Fibroblast of lung (primary cell): ENCODE measurements at places on chromosomes 5 and 9. TPM values are rescaled to one million over a fixed set of nuclear protein-coding genes. Genes with fewer than 3 reads are reported as not detected.

Gene PCDHGC5
- total RNA-seq = 1.3 and 2.6 TPM in 2 replicates

GRCh38 chr5:161775891-161776290 lies 72.0 kb upstream of the GABRA1 start:
- no peak for DNase-seq

- no peak for DNase-seq
Measured at GRCh38 chr5:66472010-66472409, 124.2 kb upstream of the MAST4 start.

- DNase-seq = no peak
Measured at GRCh38 chr5:53367727-53368126, 112.7 kb upstream of the FST start.

- DNase-seq = peak; percentile 19
Measured at GRCh38 chr9:115551396-115551795, 433.4 kb upstream of the TNC start.

Gene ARL14EPL
- not detected in 2 replicates for total RNA-seq

Gene EPB41L4B
- 1.5 and 2.8 TPM in 2 replicates for total RNA-seq

DNA sequence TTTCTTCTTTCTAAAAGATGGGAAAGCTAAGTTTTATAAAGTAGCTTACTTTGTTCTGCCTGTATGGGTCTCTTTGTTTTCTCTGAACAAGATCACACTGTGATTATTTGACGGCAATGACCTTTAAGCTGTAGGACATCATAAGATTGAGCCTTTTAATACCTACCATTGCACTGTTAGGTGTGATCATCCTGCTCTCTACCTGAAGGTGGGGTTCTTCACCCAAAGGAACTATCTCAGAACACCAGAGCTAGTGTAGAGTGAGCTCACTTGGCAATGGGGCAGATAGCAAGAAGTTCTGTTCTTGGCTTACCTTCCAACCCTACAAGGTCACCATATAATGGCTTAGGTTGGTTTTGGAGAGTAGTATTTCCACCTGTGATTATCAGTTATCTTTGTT lies 200.2 kb downstream of the SPATA31D1 start:
- no peak for DNase-seq

GRCh38 chr9:124934290-124934689 lies 6.6 kb downstream of the GOLGA1 start:
- DNase-seq = peak; percentile 38

DNA sequence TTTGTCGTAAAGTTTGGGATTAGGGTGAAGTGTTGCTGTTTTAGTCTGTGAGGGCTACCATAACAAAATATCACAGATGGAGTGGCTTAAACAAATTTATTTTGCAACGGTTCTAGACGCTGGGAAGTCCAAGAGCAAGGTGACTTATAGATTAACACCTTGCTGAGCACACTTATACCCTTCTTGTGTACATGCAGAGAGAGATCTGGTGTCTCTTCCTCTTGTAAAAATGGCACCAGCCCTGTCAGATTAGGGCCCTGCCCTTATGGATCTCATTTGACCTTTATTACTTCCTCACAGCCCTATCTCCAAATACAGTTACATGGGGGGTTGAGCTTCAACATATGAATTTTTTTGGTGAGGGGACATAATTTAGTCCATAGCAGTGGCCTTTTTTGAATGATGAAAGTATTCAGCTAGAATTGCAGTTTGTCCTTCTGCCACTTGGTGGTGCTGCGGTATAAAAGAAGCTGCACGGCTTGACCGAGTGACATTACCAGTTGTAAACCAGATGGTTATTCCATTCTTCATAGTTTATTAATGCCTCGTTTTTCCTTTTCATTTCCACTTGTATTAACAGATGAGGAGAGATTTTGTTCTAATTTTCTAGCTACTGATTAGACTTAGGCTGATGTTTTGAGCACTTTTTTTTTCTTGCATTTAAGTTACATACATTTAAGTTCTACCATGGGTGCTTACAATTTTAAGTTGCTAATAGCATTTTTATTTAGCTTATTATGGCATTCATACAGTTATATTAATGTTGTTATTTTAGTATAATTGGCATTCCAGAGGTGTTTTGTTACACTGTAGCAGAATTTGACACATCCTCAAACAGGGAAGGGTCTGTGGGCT lies 19.4 kb downstream of the DCP2 start:
- DNase-seq = peak; percentile 78

GRCh38 chr9:18074041-18074440 lies 399.9 kb upstream of the ADAMTSL1 start:
- no peak for DNase-seq

Gene SH3RF2
- total RNA-seq = 0.26 and 1.2 TPM in 2 replicates

- DNase-seq = no peak
Measured at GRCh38 chr9:131347376-131348020, 46.4 kb upstream of the PRRC2B start.

GRCh38 chr5:97133101-97133500 lies 9.3 kb downstream of the LIX1 start:
- no peak for DNase-seq

Gene MPDZ
- total RNA-seq = 59.1 and 66.9 TPM in 2 replicates

GRCh38 chr9:113421726-113422125 lies 11.2 kb downstream of the C9orf43 start:
- DNase-seq = no peak

- DNase-seq = no peak
Measured at GRCh38 chr5:94849324-94849723, 230.9 kb downstream of the SLF1 start.

GRCh38 chr9:103816146-103816545 lies 278.0 kb upstream of the SMC2 start:
- no peak for DNase-seq

Gene GLIPR2
- 40.0 and 47.8 TPM in 2 replicates for total RNA-seq

Gene AFAP1L1
- total RNA-seq = 7.1 and 9.5 TPM in 2 replicates

Gene SPEF2
- total RNA-seq = 5.9 and 6.9 TPM in 2 replicates

GRCh38 chr5:138465261-138466124 lies at the start of gene EGR1:
TSS of gene EGR1 (plus strand) at chr5:138465479. CDS start at chr5:138465762, 283 bp downstream.
- peak; percentile 91 for DNase-seq

GRCh38 chr5:172904643-172905345 lies 54.4 kb upstream of the RPL26L1 start:
- peak; percentile 79 for DNase-seq

DNA sequence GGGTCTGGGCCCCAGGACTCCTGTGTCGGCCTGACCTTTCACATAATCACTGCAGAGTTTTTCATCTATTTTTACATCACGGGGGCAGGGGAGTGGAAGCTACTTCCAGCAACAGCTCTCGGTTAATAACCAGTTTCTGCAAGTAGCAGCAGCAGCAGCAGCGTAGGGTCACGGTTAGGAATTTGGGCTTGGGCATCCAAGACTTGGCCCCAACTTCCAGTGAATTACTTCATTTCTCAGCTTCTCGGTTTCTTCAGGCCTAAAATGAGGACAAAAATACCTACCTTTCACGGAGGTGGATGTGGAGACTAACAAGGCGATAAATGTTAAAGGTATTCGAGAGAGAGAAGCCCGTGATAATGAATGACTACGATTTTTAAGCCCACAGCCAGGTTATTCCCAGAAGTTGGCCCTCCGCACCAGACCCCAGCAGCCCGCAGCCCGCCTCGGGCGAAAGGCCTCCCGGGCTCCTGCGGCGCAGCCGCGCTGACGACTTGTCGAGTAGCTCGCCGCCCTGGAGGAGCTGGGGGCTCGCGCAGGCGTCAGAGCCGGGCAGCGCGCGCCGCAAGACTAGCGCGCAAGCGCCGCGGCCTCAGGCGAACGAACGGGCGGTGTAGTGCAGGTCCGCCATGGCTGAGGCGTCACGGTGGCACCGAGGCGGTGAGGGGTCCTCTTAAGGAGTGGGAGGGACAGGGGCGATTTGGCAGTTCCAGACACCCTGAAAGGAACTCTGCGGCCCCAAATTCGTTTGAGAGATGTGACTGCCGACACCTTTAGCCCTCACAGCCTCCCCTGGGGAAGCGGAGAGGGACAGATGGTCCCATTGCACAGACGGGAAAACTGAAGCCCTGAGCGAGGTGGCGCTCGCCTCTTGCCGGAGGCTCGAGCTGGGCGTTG lies at the start of gene PKD2L2:
PKD2L2 (plus strand) TSS at position 595 of the 897 bp plus-strand sequence; CDS start at position 630, 35 bp downstream.
- peak; percentile 90 for DNase-seq

DNA sequence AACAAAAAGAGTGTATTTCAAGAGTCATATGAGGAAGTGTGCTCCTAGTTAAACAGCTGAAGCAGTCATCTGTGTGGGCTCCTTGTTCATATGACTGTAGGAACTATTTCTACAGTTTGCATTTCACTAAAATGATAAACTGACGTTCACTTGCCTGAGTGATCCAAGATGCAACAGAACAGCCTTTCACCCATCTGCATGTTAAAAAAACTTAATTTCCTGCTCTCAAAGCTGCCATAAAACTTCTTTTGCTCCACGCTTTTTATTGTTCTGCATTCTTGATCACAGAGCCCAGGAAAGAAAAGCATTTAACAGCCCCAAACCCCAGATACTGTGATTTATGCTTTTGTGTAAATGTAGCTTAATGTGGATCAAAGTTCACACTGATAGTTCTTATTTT lies 43.9 kb downstream of the ZNF608 start:
- peak; percentile 19 for DNase-seq

Gene GAPT
- not detected in 2 replicates for total RNA-seq
